ENCODE measurements at places on chromosomes 2 and 18.
A peak's percentile ranks its signal among the peaks of the same experiment; 100 is the strongest.

- DNase-seq = no peak
Measured at GRCh38 chr18:26482569-26482968, 65.8 kb downstream of the KCTD1 start.

DNA sequence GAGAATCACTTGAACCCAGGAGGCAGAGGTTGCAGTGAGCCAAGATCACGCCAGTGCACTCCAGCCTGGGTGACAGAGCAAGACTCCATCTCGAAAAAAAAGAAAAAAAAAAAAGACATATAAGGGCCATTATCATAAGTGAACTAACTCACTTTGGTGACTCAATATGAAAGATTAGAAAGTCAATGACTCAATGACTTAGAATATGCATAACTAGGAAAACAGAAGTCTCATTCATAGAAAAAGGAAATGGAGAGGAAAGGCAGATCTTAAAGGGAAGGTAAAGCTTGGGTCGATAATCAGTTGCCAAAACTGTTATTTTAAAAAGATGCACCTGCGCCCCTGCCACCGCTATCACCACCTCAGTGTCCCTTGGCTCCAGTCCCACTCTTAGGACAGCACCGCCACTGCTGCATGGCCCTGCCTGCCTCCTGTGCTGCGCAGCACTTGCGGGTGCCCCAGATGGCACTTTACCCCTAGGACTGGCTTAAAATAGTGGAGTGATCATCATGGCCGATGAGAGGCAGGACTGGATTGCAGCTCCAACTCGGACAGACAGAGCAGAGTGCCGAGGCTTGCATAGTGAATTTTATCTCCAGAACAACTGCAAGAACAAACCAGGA is 54.7 kb downstream of the INO80D start:
- DNase-seq = peak; percentile 51

DNA sequence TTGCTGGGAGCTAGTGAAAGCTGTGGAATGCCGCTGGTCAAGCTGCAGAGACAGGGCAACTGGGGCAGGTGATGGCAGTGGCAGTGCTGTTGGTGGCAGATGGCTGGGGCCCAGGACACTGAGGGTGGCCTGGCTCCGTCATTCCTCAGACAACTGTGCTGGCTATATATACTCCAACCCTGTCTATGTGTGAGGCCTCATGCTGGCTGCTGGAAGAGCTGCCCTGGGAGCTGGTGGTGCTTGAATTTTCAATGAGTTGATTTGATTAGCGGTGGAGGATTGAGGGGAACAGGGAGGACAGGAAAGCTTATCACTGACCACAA is 66.5 kb upstream of the TMEM200C start:
- DNase-seq = no peak

DNA sequence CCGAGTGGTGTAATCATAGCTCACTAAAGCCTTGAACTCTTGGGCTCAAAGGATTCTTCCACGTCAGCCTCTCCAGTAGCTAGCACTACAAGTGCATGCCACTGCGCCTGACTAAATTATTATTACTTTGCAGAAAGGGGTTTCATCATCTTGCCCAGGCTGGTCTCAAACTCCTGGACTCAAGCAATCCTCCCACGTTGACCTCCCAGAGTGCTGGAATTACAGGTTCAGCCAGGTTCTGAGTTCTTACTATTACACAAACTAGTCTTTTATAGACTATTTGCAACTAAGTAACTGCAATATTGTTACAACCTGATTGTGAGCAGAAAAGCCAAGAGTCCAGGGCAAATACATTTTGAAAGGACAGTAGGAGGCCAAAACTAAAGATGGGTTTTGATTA is 35.9 kb upstream of the MRPL19 start:
- DNase-seq = no peak

GRCh38 chr18:70227438-70227837 is 22.0 kb upstream of the RTTN start:
- DNase-seq = no peak

- peak; percentile 40 for DNase-seq
Measured at GRCh38 chr2:52429171-52429570, 1338.4 kb upstream of the CHAC2 start.

- no peak for DNase-seq
Measured at GRCh38 chr2:70458661-70459060, 95.0 kb downstream of the TGFA start.

- no peak for DNase-seq
Measured at GRCh38 chr2:101860782-101861181, 131.0 kb upstream of the IL1R2 start.

DNA sequence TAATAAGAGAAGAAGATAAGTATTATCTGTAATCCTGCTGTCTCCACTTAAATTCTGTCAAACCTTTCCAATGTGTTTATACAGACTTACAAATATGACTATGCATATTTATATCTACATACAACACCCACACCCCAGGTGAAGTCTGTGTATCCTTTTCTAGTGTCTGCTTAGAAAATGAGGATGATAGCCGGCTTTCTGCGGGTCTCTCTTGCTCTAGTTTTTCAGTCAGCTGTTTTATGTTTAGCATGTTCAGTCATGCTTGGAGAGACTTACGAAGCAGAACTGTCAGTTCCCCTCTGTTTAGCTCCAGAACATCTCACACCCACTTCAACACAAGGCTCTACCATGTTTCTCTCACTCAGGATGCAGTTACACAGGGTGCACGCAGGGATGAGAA is 137.3 kb upstream of the NFATC1 start:
- DNase-seq = no peak

- DNase-seq = no peak
Measured at GRCh38 chr2:160324917-160325316, 124.8 kb upstream of the ITGB6 start.

DNA sequence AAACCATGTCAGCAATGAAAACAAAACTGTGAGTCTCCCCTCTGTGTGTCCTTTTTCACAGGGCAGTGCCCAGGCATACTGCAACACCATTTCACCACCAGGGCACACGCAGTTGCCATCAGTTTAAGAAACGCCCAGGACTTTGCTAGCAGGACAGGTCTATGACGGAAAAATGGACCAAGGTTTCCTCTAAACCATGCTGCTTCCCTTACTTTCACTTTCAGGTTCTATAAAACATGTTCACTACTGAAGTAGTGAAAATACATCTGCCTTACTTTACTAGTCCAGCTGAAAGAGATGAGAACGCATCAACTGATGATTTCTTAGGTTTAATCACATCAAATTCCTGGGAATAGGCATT is 110.5 kb downstream of the TCF4 start:
- DNase-seq = peak; percentile 71

GRCh38 chr18:57635003-57635822 is 13.6 kb upstream of the NARS1 start:
- no peak for DNase-seq

DNA sequence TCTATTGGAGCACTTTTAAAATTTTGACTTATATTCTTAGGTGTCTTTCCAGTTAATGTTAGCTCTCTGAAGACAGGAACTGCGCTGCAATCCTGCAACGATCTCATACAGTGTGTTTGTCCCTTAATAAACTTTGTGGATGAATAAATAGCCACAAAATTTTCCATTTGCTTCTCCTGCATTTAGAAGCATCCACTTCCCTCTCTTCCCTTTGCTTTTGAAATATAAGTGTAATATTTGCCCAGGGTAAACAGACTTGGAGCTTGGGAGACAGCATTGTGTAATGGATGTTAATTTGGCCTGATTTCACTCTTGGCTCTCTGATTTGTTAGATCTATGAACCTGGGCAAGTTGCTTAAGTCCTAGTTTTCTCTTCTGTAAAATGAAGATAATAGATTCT is 58.2 kb upstream of the CD28 start:
- DNase-seq = peak; percentile 58

DNA sequence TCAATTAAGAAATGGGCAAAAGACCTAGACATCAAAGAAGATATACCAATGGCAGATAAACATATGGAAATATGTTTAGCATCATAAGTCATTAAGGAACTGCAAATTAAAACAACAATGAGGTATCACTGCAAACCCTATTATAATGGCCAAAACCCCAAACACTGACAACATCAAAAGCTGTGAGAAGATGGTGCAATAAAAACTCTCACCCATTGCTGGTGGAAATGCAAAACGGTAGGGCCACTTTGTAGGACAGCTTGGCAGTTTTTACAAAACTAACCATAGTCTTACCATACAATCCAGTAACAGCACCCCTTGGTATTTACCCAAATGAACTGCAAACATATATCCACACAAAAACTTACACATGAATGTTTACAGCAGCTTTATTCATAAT is 213.1 kb downstream of the UBE2E3 start:
- DNase-seq = no peak

- no peak for DNase-seq
Measured at GRCh38 chr2:235979753-235980435, 188.3 kb downstream of the GBX2 start.

GRCh38 chr2:125681576-125681975 is 974.4 kb upstream of the GYPC start:
- no peak for DNase-seq

GRCh38 chr18:32847691-32848090 is 74.9 kb upstream of the KLHL14 start:
- DNase-seq = no peak

- no peak for DNase-seq
Measured at GRCh38 chr18:3219241-3219630, 532 bp downstream of the MYOM1 start.

DNA sequence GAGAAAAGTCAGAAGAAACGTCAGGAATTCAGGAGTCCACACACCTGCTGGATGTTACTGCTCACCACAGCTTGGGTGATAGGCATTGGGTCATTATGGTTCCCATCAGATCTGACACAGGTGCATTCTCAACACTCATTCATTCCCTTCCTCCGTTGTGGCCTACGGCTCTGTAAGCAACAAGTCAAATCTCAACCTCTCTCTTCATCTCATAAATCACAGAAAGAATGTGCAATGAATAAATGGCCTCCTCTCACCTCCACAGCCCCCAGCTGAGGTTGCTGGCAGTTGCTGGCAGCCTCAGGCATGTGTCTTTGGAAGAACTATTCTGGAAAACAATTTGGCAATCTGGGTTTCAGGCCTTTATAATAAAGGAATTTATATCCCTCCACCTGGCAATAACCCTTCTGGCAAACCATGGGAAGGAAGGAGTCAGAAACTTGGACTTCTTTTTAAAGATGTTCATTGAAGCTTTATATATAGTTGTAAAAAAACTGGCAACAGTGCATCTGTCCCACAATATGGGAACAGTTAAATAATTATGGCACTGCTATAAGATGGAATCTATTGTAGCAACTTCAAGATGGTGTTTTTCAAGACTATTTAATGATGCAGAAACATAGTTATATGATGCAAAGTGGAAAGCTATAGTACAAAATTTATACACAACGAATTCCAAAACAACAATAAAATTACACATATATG is 175.4 kb downstream of the ANAPC1 start:
- DNase-seq = no peak

DNA sequence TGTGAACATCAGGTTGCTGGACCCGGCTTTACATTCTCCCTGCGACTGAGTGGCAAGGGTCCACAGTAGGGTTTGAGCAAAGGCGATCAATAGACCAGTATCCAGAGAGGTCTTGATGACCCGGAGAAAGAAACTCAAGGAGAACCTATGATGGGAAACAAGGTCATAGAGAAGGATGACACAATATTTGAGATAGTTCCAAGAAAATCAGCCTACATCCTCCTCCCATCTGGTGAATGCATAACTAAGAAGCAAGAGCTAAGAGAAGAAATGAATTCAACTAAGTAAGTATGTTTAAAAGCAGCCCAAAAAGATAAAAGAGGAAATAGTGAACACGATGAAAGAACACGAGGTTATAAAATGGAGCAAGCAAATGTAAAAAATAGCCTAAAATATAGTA is 166.3 kb downstream of the CD8B2 start:
- DNase-seq = no peak

DNA sequence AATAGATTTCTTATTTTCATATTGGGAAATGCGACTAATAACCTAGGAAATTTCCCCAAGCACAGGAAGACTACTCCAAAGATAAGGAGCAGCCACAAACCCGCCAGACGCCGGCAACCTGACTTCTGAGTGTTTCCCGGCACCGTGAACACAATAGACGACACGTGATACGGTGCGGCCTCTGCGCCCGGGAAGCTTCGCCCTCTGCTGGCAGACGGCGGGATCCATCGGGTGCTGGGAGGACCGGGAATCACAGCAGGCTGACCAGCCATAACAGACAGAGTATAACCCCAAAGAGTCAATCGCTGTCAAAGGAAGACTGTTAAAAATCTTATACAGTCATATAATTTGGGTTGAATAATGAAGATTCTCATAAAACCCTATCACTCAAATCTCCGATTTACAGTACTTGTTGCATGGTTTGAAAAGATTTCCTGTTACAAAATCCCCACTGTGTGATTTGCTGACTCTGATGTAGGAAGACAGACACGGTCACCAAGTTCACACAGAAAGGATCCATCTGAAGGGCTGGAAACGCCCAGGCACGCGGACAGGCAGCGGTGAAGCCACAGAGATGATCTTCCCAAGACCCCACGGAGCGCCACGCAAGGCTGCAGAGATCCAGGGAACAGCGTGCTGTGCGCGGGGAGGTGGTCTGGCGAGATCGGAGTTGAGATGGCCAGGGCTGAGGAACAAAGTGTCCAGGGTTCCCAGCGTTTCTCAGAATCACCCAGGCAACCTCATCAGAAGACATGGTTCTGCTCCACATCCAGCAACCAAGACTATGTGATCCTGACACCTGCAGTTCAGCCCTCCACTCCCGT is 73.8 kb downstream of the EIPR1 start:
- peak; percentile 83 for DNase-seq

- peak; percentile 64 for DNase-seq
Measured at GRCh38 chr2:197914778-197915177, 110.4 kb downstream of the PLCL1 start.

DNA sequence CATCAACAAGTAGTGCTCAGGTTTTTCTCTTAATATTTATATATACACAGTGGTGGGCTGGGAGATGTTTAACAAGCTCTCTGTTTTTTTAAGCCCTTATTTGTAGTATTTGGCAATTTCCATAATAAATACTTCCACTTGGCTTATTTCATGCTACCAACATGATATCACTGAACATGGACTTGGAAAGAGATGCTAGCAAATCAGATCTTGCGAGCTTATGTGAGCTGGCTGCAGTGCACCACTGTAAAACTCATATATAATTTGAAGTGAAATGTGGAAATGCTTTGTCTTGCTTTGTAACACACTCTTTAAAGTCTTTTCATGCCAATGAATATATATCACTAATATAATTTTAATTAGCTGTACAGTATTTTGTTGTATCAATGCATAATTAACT is 155.7 kb downstream of the ALK start:
- no peak for DNase-seq

- peak; percentile 9 for DNase-seq
Measured at GRCh38 chr2:101190747-101191516, 39.8 kb upstream of the TBC1D8 start.

- DNase-seq = peak; percentile 60
Measured at GRCh38 chr2:189204322-189204941, 24.9 kb upstream of the COL5A2 start.

- no peak for DNase-seq
Measured at GRCh38 chr18:39260565-39260964, 1695.0 kb upstream of the CELF4 start.

DNA sequence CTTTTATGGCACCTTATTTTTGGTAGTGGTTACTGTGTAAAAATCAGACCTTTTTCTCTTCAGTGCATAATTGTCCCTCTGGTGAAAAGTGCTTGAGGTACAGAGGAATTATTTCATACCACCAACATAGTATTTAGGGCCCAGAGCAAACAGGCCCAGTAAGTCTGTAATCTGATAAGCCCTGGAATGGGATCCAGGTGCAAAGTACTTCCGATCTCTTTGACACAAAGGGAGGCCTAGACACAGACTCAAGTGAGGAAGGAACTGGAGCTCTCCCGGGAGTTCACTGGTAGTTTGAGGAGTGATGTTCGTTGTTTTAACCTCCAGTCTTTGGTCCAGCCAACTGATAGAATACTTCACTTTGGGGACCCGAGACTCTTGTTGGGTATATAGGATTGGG is 57.4 kb downstream of the RAB31 start:
- no peak for DNase-seq

GRCh38 chr2:30688956-30689401 is 118.3 kb downstream of the CAPN13 start:
- no peak for DNase-seq
